ENCODE measurements at places on chromosomes 7 and 10.

DNA sequence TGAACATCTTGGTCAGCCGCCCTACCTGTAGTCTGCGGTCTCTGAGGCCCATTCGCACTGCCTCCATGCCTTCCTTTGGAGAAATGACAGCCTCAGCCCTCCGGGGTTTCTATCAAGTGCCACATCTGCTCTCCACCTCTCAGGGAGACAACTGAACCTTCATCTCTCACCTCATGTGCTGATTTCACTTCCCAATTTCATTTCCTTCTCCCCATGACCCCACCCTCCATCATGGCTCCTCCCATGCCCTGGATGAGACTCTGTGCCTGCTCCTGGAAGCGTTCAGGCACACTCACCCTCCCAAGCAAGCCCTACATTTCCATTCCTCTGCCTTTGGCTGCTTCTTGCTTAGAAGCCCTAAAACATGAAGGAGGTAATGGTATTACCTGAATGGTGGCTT, 7.8 kb upstream of the SCD start:
- DNase-seq, result no peak

GRCh38 chr7:117285826-117286225, 37.0 kb downstream of the WNT2 start:
- DNase-seq, result no peak

GRCh38 chr10:27783660-27784059, 38.0 kb upstream of the MKX start:
- peak; percentile 10 for DNase-seq

- DNase-seq, result no peak
Observed at GRCh38 chr7:29254591-29254990, 60.0 kb downstream of the CHN2 start.

DNA sequence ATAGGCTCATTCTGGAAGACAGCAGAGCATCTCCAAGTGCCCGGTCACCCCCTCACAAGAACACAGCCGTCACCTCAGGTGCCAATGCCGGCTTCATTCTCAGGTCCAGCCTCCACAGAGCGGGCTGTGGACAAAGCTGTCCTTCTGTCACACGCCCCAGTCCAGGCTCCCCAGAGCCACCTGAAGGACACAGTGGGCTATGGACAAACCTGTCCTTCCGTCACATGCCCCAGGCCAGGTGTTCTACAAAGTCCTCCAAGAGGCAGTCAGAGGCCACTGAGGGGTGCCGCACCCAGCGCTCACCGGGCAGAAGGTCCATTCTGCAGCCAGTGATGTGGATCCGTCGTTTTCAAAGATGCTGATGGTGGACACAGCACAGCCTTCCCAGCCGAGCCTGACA, 173.2 kb upstream of the PPP2R2D start:
- no peak for DNase-seq

All from BJ (cell line).